C1 segment of cervical spinal cord (tissue), 14 donors: ENCODE measurements at places on chromosomes 4 and X.

DNA sequence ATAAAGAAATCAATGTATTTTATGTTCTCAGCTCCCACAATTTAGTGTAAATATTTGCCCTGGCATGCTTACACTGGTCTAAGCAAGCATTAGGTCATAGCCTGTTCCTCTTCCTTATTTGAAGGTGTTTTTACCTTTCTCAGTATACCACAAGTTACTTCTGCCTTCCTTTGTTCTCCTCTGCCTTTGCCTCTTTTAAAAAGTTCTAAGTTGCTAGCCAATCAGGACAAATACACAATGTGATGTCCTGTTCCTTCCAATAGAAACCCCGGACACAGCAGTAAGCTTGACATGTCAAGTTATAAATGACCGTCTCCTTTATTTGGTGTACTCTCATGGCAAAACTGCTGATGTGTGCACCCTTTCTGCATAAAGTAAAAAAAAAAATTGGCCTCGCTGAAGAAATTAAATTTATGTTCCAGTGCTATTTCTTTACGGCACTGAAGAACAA is 49.4 kb downstream of the UGT2B10 start:
- DNase-seq: no peak

- no peak for DNase-seq
Measured at GRCh38 chrX:133852401-133852800, 133.0 kb downstream of the GPC3 start.

DNA sequence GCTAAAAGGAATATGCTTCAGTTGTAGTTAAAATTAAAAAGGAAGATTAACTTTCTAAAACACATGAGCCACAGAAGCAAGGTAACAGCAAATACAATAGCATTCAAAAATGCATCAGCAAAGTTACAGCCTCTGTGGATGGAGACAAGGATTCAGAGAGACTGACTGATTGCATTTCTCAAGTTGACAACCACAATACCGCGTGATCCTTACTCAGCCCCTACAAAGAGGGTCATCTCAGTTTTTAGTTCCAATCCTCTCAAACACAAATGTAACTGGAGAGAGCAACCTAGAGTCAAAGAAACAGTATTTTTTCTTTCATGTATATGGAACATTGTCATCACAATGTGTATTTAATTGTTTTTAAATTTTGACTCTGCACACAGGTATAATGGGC is 14.2 kb upstream of the C1QTNF7 start:
- no peak for DNase-seq

- no peak for DNase-seq
Measured at GRCh38 chr4:55758570-55758969, 61.0 kb upstream of the EXOC1L start.

- no peak for DNase-seq
Measured at GRCh38 chrX:107626916-107627315, 1.4 kb upstream of the PRPS1 start.

GRCh38 chr4:83174844-83175414 is 60.4 kb upstream of the PLAC8 start:
- no peak for DNase-seq

- DNase-seq: no peak
Measured at GRCh38 chrX:16722481-16722880, 3.1 kb downstream of the SYAP1 start.

GRCh38 chr4:15893962-15894361 is 44.6 kb downstream of the FGFBP1 start:
- DNase-seq: no peak

DNA sequence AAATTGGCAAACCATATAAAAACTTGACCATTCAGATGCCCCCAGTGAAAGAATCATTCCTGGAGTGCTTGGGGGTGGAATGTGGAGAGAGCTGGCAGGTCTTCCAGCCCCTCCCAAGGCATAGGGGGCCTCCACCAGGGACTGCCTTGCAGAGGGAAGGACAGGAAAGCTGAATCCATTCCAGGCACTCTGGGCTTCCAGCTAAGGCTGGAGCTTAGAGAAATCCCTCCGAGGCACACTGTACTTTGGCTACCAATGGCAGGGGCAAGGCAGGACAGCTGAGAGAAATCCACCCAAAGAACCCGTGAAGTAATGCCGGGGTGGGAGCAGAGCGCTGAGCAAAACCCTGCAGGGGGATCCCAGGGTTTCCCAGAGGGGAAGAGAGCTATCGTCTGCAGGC is 4.0 kb downstream of the CENPU start:
- DNase-seq: no peak

- no peak for DNase-seq
Measured at GRCh38 chr4:78267790-78268189, 210.7 kb downstream of the FRAS1 start.

- DNase-seq: no peak
Measured at GRCh38 chrX:10142041-10142599, 14.7 kb upstream of the CLCN4 start.

GRCh38 chr4:67576538-67576937 is 18.0 kb downstream of the STAP1 start:
- DNase-seq: no peak

DNA sequence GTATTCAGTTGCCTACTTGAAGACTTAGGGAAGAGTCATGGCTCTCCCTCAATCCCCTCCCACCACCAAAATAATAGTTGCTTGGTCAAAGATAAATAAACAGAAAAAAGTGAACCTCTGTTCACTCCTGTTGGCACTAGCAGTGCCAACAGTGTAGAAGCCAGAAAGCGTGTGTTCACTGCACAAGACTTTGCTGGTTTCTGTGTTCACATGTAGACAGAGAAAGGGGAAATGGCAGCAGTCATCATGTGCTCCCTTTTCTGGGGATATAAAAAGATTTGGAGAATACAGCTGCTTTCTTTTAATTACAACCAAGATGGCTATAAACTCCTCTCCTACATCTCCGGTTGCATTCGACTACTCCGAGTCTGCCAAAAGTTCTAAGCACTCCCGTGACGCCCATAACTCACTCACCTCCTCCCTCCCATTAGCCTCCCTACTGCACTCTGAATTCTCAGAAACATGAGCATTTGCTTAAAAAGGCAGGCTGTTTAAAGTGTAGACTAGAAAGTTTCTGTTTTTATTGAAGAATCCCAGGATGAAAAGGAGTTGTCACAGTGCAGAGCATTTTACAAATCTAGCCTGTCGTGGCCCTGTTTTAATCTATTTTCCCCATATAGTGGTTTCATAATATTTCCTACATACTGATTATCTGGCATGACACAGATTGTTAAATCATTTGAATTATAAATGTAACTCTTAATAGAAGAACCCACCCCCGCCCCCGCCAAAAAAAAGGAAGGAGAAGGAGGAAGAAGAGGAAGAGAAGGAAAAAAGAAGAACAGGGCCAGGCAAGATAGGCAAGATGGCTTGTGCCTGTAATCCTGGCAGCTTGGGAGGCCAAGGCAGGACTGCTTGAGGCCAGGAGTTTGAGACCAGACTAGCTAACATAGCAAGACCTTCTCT is 16.7 kb downstream of the LGI2 start:
- no peak for DNase-seq

GRCh38 chr4:59094505-59094904 is 1984.3 kb upstream of the IGFBP7 start:
- no peak for DNase-seq

GRCh38 chrX:39427906-39428305 is 626.6 kb downstream of the MID1IP1 start:
- DNase-seq: no peak

DNA sequence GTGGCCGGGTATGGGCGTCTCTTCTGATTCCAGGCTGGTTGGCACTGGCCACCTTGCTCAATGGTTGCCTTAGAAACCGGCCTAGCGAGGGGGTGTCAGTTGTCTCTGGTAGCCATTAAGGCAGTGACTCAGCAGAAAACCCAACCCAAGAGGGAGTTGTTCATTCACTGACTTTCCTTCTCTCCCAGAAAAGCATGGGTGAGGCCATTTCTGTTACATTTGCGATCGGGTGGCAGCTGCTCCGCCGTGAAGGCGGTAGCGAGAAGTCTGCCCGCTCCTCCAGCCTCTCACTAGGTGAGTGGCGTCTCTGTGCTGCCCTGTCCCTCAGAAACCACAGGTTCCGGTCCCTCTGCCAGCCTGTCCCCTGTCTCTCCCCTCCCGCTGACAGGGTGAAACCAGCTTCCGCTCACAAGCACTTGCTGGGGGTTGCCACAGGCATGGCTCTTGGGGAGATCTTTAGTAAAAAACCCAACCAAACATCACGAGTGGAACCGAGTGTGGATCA is 17.4 kb downstream of the IRAK1 start:
- no peak for DNase-seq

- DNase-seq: no peak
Measured at GRCh38 chr4:160864253-160864652, 1299.5 kb downstream of the FSTL5 start.

DNA sequence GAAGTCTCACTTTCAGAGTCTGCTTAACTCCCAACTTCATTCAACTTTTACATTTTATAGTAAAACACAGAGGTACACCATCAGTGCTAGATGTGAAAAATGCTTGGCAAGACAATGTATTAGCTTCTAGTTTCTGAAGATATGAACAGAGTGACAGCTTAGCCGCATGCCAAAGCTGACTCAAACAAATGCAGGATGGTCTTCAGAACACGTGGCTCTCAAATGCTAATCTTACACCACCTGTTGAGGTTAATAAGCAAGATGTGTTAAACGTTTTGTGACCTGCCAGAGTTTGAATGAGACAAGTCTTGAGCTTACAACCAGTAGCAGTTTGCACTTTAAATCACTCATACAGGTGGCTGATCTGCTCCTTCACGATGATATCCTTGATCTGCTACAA is 18.9 kb upstream of the GPM6B start:
- no peak for DNase-seq
